ENCODE measurements at places on chromosomes 3 and 15.
A peak's percentile ranks its signal among the peaks of the same experiment; 100 is the strongest.

DNA sequence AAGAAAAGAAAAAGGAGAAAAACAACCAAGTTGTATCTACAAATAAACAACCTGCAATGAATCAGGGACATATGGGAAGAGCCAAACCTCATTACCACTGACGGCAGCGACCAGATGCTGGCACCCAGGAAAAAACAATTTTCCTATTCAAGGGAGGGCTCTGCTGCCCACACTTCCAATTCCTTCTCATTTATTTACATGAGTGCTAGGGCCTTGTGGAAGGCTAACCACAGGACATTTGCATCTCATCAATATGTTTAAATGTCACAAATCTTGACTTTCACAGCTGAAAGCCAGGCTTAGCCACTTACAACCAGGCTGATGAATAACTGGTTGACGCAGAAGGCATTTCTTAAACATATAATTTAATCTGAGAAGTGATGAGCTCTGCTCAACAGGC is 36.0 kb downstream of the RFTN1 start:
- H3K27me3 ChIP-seq = no peaks in the 10 kb centered on the region
- H3K36me3 ChIP-seq = no peaks in the 10 kb centered on the region
- no peak for DNase-seq
- H3K27ac ChIP-seq = no peak overlapping the region
- H3K4me1 ChIP-seq = peaks cover 34% of the 10 kb centered on the region
- H3K4me3 ChIP-seq = no peak overlapping the region

GRCh38 chr15:99450896-99451358 is 114.9 kb upstream of the MEF2A start:
- no peak overlapping the region for H3K27ac ChIP-seq

DNA sequence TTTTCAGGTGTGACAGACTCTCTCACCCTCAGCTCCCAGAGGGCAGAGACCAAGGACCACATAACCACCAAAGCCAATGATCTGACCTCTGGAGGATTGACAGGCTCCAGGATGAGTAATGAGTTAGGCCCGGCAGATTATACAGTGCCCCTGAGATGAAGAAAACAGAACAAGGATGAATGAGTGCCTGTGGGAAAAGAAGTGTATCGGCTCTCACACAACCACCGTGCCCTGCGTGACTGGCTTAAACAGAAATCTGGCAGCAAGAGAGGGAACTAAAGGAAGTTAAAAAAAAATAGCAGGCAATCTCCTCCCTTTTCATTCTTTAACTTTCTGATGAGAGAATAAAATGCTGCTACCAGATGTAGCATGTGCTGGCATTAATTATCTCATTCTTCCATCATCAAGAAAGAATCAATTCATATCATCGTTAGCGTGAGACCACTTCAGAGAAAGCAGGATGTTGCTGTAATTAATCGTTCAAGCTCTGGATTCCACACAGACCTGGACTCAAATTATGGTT is 227.5 kb upstream of the COL8A1 start:
- DNase-seq = no peak
- H3K27me3 ChIP-seq = no peaks in the 10 kb centered on the region
- H3K4me1 ChIP-seq = no peaks in the 10 kb centered on the region

GRCh38 chr3:171788546-171789351 is 21.5 kb downstream of the PLD1 start:
- peaks cover 7% of the 10 kb centered on the region for H3K4me1 ChIP-seq
- no peaks in the 10 kb centered on the region for H3K36me3 ChIP-seq
- no peak overlapping the region for H3K27ac ChIP-seq

DNA sequence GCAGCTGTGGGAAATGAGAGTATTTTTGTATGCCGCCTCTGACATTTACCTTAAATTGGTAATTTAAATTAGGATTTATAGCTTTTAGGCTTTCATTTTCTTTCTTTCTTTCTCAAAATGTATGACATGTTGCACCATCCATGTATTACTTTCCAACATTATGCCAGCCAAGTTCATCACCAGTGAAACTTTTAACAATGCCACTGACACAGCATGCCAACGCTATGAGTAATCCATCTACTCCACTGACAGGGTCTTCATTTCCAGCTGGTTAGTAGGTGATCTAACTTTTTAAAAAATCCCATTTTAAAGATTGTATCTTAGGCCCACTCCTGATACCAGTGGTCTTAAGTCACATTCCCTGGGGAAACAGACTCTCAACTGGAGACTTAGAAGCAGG is 21.8 kb upstream of the CLDN16 start:
- H3K27me3 ChIP-seq = no peaks in the 10 kb centered on the region
- peaks cover 8% of the 10 kb centered on the region for H3K4me1 ChIP-seq
- no peak for DNase-seq
- H3K27ac ChIP-seq = no peak overlapping the region

GRCh38 chr15:55552926-55553325 is 35.2 kb downstream of the PYGO1 start:
- peak; percentile 34 for DNase-seq
- no peaks in the 10 kb centered on the region for H3K4me1 ChIP-seq
- H3K27me3 ChIP-seq = no peaks in the 10 kb centered on the region
- no peak overlapping the region for H3K4me3 ChIP-seq
- no peak overlapping the region for H3K27ac ChIP-seq

- H3K27me3 ChIP-seq = no peaks in the 10 kb centered on the region
- DNase-seq = no peak
- H3K4me1 ChIP-seq = no peaks in the 10 kb centered on the region
- no peaks in the 10 kb centered on the region for H3K36me3 ChIP-seq
Measured at GRCh38 chr15:64274341-64274950, 81.5 kb downstream of the CSNK1G1 start.

GRCh38 chr3:61979638-61980037 is 393.7 kb downstream of the FEZF2 start:
- no peaks in the 10 kb centered on the region for H3K27me3 ChIP-seq
- H3K36me3 ChIP-seq = no peaks in the 10 kb centered on the region
- H3K4me3 ChIP-seq = no peak overlapping the region
- 0 out of 2 replicates have a peak overlapping the region, but pooled peaks have one; percentile 26 for H3K27ac ChIP-seq
- peaks cover 18% of the 10 kb centered on the region for H3K4me1 ChIP-seq

All from GM23338 (cell line).